ENCODE measurements at places on chromosomes 11 and 22. TPM values are rescaled to one million over a fixed set of nuclear protein-coding genes. Genes with fewer than 3 reads are reported as not detected.

GAB4 gene
- total RNA-seq, result not detected

MPPED2 gene
- total RNA-seq, result not detected

C11orf71 gene
- total RNA-seq, result 2.3 TPM

MS4A4E gene
- total RNA-seq, result not detected

EHBP1L1 gene
- 55.9 TPM for total RNA-seq

OR52A1 gene
- total RNA-seq, result not detected

TECTA gene
- total RNA-seq, result 0.32 TPM

RELT gene
- 4.9 TPM for total RNA-seq

MFRP gene
- total RNA-seq, result under 0.01 TPM

CDON gene
- 368 TPM for total RNA-seq

DHCR7 gene
- total RNA-seq, result 55.3 TPM

MMP8 gene
- 2.3 TPM for total RNA-seq

PRG2 gene
- total RNA-seq, result not detected

GLYAT gene
- total RNA-seq, result not detected

BCO2 gene
- 1.1 TPM for total RNA-seq

KLHDC7B gene
- total RNA-seq, result 0.12 TPM

SHISA8 gene
- not detected for total RNA-seq

ACP2 gene
- 37.3 TPM for total RNA-seq

LBHD1 gene
- 4.0 TPM for total RNA-seq

PGGHG gene
- total RNA-seq, result 28.1 TPM

EXT2 gene
- 146 TPM for total RNA-seq

TMEM45B gene
- total RNA-seq, result not detected

SLC29A2 gene
- 0.81 TPM for total RNA-seq

TBX10 gene
- not detected for total RNA-seq

HOATZ gene
- total RNA-seq, result not detected

OR10D3 gene
- total RNA-seq, result not detected

MUC2 gene
- not detected for total RNA-seq

GGTLC2 gene
- total RNA-seq, result not detected

SLC37A2 gene
- total RNA-seq, result 0.49 TPM

RTN4R gene
- total RNA-seq, result 0.16 TPM

OR51B2 gene
- total RNA-seq, result not detected

Measured in hair follicle dermal papilla cell (primary cell).